ENCODE measurements at places on chromosomes 11 and 22.

- no peak for DNase-seq
These were observed 96.3 kb downstream of the PLEKHA7 start for GRCh38 chr11:16917941-16918340.

- DNase-seq: no peak
These were observed 108.5 kb downstream of the TP53I11 start for GRCh38 chr11:44842220-44842619.

DNA sequence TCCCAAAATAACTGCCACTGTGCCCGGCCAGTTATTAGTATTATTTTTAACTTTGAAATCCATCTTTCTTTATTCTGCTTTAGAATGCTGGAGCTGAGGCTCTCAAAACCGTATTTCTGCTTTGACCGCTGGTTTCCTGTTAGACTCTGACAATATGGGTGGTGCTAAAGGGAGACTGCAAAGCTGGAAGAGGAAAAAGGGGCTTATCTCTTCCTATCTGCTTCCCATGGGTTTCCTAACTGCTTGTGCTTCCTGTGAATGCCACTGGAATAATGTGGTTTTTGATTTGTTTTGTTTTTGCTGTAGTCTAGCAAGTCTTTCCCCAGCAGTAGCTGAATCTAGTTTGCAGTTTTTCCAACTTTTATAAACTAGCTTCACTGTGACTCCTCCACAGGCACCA is 43.6 kb downstream of the XRRA1 start:
- DNase-seq: no peak

DNA sequence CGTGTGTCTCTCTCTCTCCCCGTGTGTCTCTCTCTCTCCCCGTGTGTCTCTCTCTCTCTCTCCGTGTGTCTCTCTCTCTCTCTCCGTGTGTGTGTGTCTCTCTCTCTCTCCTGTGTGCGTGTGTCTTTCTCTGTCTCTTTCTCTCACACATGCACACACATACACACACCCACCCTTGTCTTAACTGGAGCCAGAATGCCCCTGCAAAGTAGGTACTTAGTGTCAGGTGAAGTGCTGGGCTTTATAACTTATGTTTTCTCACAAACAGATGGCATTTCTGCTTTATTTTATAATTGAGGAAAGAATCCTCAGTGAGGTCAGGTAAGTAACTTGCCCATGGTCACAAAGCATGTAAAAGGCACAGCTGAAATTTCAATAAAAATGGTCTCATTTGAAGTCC is 106.0 kb downstream of the CSNK2A3 start:
- DNase-seq: no peak

- DNase-seq: no peak
These were observed 727.4 kb downstream of the ETS1 start for GRCh38 chr11:127859941-127860354.
